ENCODE measurements at places on chromosomes 1 and 21.

DNA sequence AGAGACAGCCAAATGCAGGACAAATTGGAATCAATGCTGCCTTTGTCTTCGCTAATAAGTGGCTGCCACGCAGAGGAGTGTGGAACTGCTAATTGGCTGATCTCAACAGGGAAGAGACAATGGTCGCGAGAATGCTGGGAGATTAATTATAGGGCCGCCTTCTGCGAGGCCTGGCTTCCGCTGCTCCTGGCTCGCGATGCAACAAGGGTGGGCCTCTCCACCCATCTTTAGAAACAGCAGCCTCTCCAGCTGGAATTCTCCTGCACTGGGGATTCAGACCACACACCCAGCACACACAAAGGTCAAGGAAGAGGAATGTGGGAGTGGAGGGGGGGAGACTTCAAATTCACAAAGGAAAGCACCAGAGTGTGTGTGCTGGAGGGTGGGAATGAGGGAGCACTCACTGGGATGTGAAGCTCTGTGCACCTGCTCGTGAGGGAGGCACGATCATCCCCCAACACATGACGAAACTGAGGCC, 200.7 kb upstream of the GRIK3 start:
- no peak for DNase-seq

- DNase-seq = no peak
These were observed 183.8 kb downstream of the AJAP1 start for GRCh38 chr1:4838231-4838630.

DNA sequence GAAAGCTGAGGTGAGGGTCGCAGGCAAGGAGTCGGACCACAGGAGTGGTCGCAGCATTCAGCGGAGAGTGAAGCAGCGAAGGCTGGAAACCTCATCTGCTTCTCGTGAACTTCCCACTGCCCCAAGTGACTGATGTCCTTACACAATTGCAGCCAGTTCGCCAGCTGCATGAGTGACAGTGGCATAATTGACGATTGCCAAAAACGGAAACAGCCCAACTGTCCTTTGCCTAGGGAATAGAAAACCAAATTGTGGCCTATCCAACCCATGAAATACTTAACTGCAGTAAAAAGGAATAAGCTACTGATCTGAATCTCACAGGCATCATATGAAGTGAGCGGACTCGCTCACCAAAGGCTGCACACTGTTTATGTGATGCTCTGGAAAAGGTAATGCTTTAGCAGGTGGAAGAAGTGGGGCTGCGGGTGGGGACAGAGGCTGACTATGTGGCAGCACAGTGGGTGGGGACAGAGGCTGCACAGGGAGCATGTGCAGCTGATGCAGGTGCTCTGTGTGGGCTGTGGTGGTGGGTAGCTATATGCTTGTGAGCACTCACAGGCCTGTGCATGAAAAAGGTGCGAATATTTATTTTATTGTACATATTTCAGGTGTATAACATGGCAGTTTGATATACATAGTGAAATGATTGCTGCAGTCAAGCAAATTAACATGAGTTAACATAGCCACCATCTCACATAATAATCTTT, 4.2 kb upstream of the NLRP3 start:
- no peak for DNase-seq

- DNase-seq = no peak
These were observed 7.9 kb upstream of the PHGDH start for GRCh38 chr1:119703666-119704450.

GRCh38 chr1:113219377-113219776, 146.4 kb downstream of the LRIG2 start:
- no peak for DNase-seq

DNA sequence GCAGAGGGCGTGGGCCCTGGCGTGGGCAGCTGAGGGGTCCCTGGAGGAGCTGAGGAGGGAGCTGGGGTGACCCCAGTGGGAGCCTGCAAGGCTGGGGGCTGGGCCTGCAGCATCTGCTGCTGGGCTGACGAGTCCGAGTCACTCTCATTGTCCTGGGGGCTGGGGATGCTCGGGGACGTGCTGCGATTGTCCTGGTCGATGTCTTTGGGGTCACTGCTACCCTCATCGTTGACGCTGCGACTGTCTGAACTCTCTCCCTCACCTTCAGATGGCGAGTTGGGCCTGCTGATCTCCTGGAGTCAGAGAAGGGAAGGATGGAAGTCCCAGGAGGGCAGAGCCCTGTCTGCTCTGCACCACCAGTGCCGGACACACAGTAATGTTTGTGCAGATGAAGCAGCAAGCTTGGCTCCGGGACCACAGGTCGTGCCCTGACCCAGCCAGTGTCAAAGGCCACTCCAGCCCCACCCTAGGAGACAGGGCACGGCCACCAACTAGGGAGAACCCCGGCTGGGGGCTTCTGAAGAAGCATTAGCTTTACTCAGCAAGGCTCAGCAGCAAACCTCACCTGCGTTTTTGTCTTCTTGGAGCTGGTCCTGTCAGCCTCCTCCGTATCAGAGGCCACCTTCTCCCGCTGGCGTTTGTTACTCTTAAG, 43.4 kb downstream of the SLC45A1 start:
- DNase-seq = no peak

- DNase-seq = no peak
These were observed 292.1 kb downstream of the SDCCAG8 start for GRCh38 chr1:243547891-243548290.

- no peak for DNase-seq
These were observed 13.4 kb upstream of the ASCL5 start for GRCh38 chr1:201140235-201140940.

GRCh38 chr1:34694383-34694782, 60.5 kb upstream of the GJB5 start:
- no peak for DNase-seq

DNA sequence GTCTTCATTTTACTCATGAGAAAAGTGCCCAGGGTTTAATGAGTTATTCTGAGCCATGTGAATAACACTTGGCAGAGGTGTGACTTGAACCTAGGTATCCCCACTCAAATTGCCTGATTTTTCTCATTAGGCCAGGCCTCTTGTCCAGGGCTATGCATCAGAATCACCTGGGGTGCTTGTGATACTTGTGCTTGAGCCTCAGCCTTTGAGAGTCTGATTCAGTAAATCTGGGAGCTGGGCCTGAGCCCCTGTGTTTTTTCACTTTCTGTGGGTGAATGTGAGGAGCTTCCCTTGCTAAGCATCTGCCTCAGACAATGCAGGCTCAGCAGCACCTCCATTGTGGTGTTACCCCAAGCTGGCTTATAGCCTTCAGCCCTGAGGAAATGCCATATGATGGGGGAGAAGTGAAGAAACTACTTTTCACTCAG, 127.1 kb downstream of the S1PR1 start:
- DNase-seq = no peak

GRCh38 chr1:6200188-6200809, 904 bp upstream of the RPL22 start:
- DNase-seq = no peak

DNA sequence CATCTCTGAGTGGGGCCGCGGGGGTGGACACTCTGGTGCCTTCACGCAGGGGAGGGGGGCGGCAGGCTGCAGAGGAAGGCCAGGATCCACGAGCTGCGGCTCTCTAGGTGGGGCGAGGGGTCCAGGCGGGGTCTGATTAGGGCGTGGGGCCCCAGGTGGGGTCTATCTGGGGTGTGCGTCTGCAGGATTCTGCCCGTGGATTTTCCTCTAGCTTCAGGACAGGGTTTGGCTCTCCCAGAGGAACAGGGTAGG, 6.3 kb downstream of the JMJD4 start:
- no peak for DNase-seq

DNA sequence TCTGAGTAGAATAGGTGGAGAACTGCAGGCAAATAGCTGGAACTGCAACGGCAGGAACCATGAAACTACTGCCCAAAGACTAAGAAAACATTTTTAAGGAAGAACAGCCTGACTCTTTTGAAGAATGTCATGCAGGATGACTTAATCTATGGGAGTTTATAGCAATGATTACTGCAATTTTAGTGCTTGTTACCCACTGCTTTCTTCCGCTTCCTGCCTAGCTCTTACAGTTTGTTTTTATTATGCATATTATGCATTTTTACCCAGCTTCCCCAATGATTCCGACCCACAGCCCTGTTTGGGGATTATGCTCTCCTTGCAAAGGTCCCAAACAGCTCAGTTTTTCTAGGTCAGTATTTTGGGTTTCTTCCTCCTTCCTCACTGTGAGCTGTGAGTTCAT, 71.2 kb downstream of the PCNX2 start:
- DNase-seq = no peak

- DNase-seq = no peak
These were observed 463.5 kb upstream of the ADGRL2 start for GRCh38 chr1:81337226-81337625.

DNA sequence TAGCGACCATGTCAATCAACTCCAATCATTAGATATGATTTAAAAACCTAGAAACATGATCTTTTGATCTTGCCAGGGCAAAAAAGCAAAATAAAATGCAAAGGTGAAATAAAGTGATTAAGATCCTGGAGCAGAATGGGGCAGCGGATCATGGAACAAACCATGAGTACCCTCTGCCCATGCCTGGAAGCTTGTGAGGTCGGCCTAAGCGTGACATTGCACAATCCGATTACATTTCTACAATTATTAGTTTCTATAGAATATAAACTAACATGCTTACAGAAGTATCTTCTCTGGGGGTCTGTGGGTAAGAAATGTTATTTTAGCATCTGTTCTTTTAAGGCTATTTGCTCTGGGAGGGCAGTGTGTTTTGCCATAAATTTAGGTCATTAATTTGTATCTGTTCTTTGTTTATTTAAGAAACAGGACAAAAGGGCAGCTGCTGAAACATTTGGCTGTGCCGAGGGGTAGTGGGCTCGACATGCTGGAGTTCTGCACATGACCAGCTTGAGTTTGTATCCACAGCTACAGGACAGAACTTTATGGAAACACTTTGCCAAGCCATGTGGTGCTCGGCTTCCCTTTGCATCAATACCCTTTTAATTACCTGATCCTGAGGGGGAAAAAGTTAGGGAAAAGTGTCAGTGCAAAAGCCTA, 55.9 kb downstream of the ZBTB18 start:
- no peak for DNase-seq

- DNase-seq = no peak
These were observed 11.7 kb downstream of the EIF2D start for GRCh38 chr1:206600527-206600926.

GRCh38 chr1:196933531-196934189, 9.9 kb upstream of the CFHR2 start:
- no peak for DNase-seq

DNA sequence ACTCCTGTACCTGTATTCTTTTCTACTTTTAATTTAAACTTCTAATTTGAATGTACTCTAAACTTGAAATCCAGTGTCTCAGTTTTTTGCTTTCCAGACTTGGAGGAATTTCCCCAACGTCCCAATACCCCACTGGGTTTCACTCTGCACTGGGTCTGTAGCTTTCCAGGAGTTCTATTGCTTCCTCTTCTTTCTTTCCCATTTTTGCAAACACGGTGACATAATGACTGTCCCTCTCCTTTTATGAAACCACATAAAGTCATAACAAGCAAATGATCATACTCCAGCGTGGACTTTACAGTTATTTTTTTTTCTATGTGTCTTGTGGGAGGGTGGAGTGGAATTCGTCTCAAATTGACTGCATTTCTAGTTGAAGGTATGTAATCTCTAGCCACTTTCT, 97.1 kb downstream of the FASLG start:
- no peak for DNase-seq

GRCh38 chr1:41348394-41348793, 12.8 kb upstream of the FOXO6 start:
- no peak for DNase-seq

GRCh38 chr1:152811050-152811449, 721 bp upstream of the LCE1B start:
- DNase-seq = no peak

GRCh38 chr1:66752000-66752592, at the start of gene DYNLT5:
Gene DYNLT5 (plus strand): TSS chr1:66752459. CDS start chr1:66754659, 2,200 bp downstream.
- DNase-seq = no peak

DNA sequence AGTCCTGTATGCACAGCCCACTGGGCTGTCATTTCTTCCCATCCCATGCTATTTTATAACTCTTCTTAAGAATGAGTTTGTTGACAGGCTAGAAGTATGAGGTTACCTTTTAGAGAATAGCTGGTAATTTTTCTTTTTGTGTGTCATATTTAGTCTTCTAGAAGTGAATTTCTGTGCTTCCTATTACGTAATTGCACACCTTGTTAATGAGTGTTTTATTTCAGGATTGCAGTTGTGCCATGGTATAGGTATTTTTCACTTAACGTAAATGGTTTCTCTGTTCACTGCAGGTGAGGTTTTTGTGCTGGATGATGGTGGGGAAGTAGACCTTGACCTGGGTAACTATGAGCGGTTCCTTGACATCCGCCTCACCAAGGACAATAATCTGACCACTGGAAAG, 5.0 kb downstream of the CTPS1 start:
- DNase-seq = no peak

GRCh38 chr1:115728341-115728740, 40.2 kb downstream of the CASQ2 start:
- DNase-seq = no peak

DNA sequence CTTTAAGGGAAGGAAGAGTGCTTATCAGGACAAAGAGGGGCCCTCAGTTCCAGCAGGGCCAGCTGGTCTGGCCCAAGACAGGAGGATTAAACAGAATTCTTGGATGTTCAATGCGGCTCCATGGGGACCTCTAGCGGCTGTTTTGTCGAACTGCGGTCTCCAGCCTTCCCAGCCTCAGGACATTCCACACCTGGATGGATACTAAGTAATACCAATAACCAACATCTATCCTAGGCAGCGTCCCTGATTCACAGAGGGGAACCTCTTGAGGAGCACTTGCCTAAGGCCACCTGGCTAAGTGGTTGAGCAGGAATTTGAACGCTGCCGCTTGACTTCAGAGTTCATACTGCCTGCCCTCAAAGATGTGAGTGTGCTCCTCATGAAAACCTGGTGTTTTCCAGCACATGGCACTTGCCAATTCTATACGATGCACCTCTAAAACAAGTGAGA, 15.5 kb upstream of the CD247 start:
- DNase-seq = peak; percentile 49

DNA sequence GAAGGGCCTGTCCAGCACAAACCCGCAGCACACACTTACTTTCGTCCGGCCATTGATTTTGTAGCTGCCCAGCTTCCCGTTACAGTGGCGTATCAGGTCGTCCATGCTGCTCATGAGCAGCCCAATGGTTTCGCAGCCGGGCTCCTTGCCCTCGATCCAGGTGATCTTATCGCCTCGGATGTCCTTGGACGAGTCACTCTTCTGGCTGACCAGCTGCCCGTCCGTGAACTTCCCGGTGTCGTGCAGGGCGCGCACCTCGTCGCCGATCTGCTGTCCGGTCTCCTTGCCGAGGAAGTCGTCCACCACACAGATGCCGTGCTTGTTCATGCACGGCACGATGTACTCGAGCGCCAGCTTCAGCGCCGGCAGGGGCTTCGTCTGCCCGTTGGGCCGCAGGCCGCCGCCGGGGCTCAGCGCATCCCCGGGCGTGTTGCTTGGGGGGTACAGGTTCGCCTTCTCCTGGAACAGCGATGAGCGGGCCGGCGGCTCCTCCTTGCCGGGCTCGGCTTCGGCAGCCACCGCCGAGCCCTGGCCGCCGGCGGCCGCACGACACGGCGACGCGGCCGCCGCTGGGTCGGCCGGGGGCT, 1.0 kb downstream of the EGLN1 start:
- DNase-seq = peak; percentile 23

DNA sequence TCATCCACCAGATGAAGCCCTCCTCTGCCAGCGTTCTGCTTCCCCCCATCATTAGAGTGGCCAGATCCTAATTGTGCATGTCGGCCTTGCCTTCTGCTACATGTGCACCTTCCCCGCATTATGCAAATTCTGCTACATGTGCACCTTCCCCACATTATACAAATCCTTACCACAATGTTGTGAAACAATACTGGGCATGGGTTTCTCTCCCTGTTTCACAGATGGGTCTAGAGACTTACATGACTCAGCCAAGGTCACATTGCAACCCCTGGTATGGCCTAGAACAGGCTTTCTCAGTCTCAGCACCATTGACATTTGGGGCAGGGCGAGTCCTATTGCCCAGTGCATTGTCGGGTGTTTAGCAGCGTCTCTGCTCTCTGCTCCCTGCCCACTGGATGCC, 1.0 kb upstream of the CELA2A start:
- no peak for DNase-seq

All from CD4-positive, CD25-positive, alpha-beta regulatory T cell (primary cell).